Testis (tissue), 5 donors: ENCODE measurements at places on chromosomes 2 and 18. TPM values are rescaled to one million over a fixed set of nuclear protein-coding genes. Genes with fewer than 3 reads are reported as not detected.

The PROKR1 gene
- 0.24 TPM for total RNA-seq

The MAPK4 gene
- total RNA-seq, result 13.3 TPM

- H3K4me1 ChIP-seq, result no peaks in the 10 kb centered on the region
- H3K27ac ChIP-seq, result no peak overlapping the region
- no peak for DNase-seq
- no peak overlapping the region for H3K4me3 ChIP-seq
These were observed 54.0 kb upstream of the REL start for GRCh38 chr2:60827369-60827768.

The GAREM1 gene
- total RNA-seq, result 16.2 TPM

- H3K27me3 ChIP-seq, result no peaks in the 10 kb centered on the region
- no peak overlapping the region for H3K4me3 ChIP-seq
- DNase-seq, result no peak
- no peak overlapping the region for H3K27ac ChIP-seq
These were observed 94.2 kb upstream of the SLC39A10 start for GRCh38 chr2:195562570-195563566.

The EN1 gene
- total RNA-seq, result 0.71 TPM

DNA sequence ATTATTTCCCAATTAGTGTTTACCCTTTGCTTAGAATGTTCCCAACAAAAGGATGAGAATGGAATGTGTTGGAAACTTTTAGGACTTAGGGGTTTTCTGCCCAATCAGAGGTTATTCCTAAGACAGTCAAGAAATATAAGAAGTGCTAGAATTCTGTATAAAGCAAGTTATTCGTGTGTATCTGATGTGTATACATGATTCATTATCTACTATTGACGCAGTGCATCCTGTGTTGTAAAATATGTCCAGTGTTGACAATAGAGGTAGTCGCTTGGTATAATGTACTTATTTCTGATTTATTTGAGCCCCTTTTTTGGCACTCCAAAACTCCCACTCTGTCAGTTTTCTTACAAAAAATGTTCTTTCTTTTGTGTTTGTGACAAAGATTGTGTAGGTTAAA, 881 bp downstream of the PIKFYVE start:
- no peak for DNase-seq
- H3K27ac ChIP-seq, result peak overlapping the region; percentile 96
- peaks cover 18% of the 10 kb centered on the region for H3K4me1 ChIP-seq
- H3K27me3 ChIP-seq, result no peaks in the 10 kb centered on the region
- peak overlapping the region; percentile 96 for H3K4me3 ChIP-seq

- H3K27ac ChIP-seq, result no peak overlapping the region
- no peaks in the 10 kb centered on the region for H3K27me3 ChIP-seq
- DNase-seq, result no peak
- H3K4me1 ChIP-seq, result peaks cover 30% of the 10 kb centered on the region
- H3K36me3 ChIP-seq, result no peaks in the 10 kb centered on the region
- H3K4me3 ChIP-seq, result no peak overlapping the region
These were observed 8.1 kb downstream of the AMMECR1L start for GRCh38 chr2:127877626-127878025.
